ENCODE measurements at places on chromosomes 1 and 21. TPM values are rescaled to one million over a fixed set of nuclear protein-coding genes. Genes with fewer than 3 reads are reported as not detected.

GRCh38 chr21:39712976-39713375, 32.0 kb upstream of the IGSF5 start:
- H3K36me3 ChIP-seq = no peaks in the 10 kb centered on the region
- no peak overlapping the region for H3K4me3 ChIP-seq
- no peak overlapping the region for H3K27ac ChIP-seq

DNA sequence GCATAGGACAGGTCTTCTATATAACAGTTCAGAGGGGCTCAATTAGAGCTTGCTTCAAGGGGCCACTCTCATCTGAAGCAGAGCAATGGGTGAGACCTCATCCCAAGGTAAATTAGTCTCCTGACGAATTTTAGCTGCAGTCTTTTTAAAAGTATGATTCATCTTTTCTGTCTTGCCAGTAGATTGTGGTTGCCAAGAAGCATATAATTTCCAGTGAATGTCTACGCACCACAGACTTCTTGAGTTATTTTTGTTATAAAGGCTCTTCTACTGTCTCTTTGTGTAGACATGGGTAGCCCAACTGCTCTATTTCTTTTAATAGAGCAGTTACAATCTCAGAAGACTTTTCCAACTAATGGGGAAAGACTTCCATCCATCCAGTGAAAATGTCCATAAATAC, 108.9 kb upstream of the FMN2 start:
- H3K27ac ChIP-seq = no peak overlapping the region
- no peak for DNase-seq
- no peaks in the 10 kb centered on the region for H3K4me1 ChIP-seq
- H3K36me3 ChIP-seq = no peaks in the 10 kb centered on the region
- no peaks in the 10 kb centered on the region for H3K27me3 ChIP-seq

GRCh38 chr1:55519276-55519675, 304.1 kb upstream of the USP24 start:
- no peaks in the 10 kb centered on the region for H3K4me1 ChIP-seq
- no peak for DNase-seq
- no peaks in the 10 kb centered on the region for H3K36me3 ChIP-seq

DNA sequence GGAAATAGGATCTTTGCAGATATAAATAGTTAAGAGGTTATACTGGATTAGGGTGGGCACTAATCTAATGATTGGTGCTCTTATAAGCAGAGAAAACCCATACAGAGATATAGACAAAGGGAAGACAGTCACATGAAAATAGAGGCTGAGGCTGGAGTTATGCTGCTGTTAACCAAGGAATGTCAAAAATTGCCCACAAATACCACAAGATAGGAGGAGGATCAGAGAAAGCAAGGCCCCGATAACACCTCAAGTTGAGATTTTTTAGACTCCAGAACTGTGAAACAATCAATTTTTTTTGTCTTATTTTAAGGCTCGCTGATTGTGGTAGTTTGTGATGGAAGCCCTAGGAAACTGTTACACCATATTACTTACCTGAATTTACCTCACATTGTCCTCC, 513.2 kb downstream of the COL11A1 start:
- H3K36me3 ChIP-seq = no peaks in the 10 kb centered on the region
- H3K4me3 ChIP-seq = no peak overlapping the region
- no peak for DNase-seq
- H3K27me3 ChIP-seq = no peaks in the 10 kb centered on the region
- no peaks in the 10 kb centered on the region for H3K4me1 ChIP-seq

GRCh38 chr1:117339866-117340700, 27.2 kb upstream of the MAN1A2 start:
- H3K4me1 ChIP-seq = peaks cover 5% of the 10 kb centered on the region
- no peaks in the 10 kb centered on the region for H3K36me3 ChIP-seq
- H3K27ac ChIP-seq = no peak overlapping the region
- peak; percentile 49 for DNase-seq
- no peaks in the 10 kb centered on the region for H3K27me3 ChIP-seq

GRCh38 chr1:156372265-156372586, 3.2 kb downstream of the RHBG start:
- no peaks in the 10 kb centered on the region for H3K36me3 ChIP-seq
- H3K4me1 ChIP-seq = peaks cover 6% of the 10 kb centered on the region
- DNase-seq = no peak
- H3K27me3 ChIP-seq = peaks cover 33% of the 10 kb centered on the region
- no peak overlapping the region for H3K27ac ChIP-seq
- H3K4me3 ChIP-seq = no peak overlapping the region

- peaks cover 12% of the 10 kb centered on the region for H3K4me1 ChIP-seq
- H3K36me3 ChIP-seq = no peaks in the 10 kb centered on the region
These were observed 292.2 kb downstream of the SMYD3 start for GRCh38 chr1:246214708-246215509.

DNA sequence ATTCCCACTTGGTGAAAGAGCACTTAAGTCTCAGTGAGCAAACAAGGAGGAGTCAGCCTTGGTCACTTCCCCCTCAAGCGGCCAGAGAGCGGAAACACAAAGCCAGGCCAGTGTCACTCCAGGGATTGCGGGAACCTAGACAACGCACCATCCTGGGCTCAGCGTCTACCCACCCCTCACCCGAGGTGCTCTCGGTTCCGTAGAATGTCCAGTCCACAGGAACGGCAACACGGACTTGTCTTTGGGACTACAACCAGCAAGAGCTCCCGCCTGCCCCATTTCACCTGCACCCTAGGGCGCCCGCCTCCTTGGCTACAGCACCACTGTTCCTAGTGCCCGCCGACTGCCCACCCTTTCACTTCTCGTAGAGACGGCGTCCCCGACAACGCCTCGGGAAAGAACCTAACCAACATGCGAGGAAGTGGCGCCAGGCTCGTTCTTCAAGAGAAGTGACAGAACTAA, 509 bp downstream of the GDAP2 start:
- peaks cover 20% of the 10 kb centered on the region for H3K36me3 ChIP-seq
- H3K4me3 ChIP-seq = peak overlapping the region; percentile 89
- peaks cover 30% of the 10 kb centered on the region for H3K4me1 ChIP-seq
- peak overlapping the region; percentile 78 for H3K27ac ChIP-seq

DNA sequence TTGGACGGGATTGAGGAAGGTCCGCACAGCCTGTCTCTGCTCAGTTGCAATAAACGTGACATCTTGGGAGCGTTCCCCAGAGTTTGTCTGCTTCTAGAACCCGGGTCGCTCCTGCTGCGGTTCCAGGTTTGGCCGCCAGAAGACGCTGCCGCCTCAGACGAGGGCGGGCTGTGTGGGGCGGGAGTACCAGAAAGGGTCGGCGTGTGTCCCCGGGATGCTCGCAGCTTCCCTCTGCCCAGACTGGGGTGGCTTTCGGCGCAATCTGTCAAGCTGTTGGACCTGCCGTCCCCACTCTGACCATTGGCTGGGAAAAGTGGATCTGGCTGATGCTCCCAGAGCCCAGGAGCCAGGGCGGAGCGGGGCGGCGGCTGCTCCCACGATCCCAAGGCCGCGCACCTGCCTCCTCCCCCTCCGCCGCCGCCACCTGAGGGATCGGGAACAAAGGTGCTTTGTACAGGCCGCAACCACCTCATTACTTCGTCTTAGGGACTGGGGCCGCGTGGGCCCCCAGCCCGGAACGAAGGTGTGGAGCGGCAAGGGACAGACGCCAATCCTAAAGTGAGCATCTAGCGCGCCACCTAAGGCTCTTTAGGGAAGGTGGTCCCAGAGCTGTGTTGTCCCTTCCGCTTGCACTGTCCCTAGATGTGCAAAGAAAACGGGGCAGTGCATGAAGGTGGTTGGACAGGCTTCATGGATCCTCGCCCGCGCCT, 683 bp upstream of the EFNA4 start:
- H3K36me3 ChIP-seq = peaks cover 58% of the 10 kb centered on the region
- H3K27me3 ChIP-seq = no peaks in the 10 kb centered on the region
- H3K27ac ChIP-seq = peak overlapping the region; percentile 3
- peaks cover 31% of the 10 kb centered on the region for H3K4me1 ChIP-seq
- DNase-seq = no peak

SPRR4 gene
- not detected for total RNA-seq

GRCh38 chr1:184583849-184584248, 170.8 kb downstream of the EDEM3 start:
- H3K36me3 ChIP-seq = peaks cover 4% of the 10 kb centered on the region
- H3K4me1 ChIP-seq = no peaks in the 10 kb centered on the region
- H3K27me3 ChIP-seq = no peaks in the 10 kb centered on the region

DNA sequence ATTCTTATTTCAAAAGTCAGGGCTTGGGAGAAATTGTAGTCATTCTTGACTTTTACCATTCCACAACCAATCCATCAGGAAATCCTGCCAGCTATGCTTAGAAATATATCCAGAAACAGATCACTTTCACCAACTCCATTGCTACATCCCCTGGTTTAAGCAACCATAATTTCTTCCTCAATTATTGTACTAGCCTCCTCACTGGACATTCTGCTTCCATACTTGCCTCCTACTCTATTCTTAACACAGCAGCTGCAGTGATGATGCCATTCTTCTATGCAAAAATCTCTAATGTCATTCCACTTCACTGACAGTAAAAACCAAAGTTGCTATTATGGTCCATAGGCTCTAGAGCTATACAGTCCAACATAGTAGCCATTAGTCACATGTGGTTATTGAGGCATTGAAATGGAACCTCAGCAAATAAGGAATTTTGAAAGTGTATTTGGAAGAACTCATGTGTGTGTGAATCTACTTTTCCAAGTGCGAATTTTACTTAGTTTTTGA, 110.7 kb upstream of the KIAA0040 start:
- H3K27me3 ChIP-seq = peaks cover 2% of the 10 kb centered on the region
- no peak overlapping the region for H3K27ac ChIP-seq
- no peaks in the 10 kb centered on the region for H3K36me3 ChIP-seq
- H3K4me1 ChIP-seq = peaks cover 5% of the 10 kb centered on the region
- DNase-seq = no peak
- H3K4me3 ChIP-seq = no peak overlapping the region

DNA sequence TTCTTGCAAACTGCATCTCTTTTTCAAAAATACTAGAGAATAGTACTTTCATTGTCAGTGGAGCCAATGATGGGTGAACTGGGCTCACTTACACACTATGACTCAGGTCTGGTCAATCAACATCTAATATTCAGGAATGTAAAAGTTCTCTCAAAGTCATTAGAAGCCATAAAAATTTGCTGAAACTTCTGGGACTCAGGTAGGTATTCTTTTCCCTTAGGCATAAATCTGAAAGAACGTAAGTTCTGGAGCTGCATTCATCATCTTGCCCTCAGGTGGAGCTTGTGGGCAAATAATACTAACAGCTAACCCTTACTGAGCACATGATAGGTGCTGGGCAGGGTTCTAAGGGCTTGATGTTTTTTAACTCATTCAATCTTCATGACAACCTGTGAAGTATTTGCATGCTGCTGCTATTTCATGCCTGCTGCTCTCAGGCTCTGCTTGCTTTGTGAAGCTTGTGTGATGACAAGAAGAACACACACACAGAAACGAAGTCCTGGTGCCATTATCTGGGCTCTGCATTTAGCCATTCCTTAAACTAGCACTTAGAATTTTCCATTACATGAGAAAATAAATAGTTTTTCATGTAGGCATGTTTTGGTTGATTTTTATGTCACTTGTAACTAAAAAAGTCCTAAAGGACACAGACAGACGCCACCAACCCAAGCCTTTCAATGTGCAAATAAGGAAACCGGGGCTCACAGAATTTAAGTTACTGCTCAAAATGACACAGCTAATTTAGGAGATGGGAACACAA, 394.2 kb upstream of the LYPLAL1 start:
- H3K27me3 ChIP-seq = no peaks in the 10 kb centered on the region
- DNase-seq = no peak
- no peak overlapping the region for H3K4me3 ChIP-seq
- no peak overlapping the region for H3K27ac ChIP-seq
- H3K4me1 ChIP-seq = no peaks in the 10 kb centered on the region

DNA sequence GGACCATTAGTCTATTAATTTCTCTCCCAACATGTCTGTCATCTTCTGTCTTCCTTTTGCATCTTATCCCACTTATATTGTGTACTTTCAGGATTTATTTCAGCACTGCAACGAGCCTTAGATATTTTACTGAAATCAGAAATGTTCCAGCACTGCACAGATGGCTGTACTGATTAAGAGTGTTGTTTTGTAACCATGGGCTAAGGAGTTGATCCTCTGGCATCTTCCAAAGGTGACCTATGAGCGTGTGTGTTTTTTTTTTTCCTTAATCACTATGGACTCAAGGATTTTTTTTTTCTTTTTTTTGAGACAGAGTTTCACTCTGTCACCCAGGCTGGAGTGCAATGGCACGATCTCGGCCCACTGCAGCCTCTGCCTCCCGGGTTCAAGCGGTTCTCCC, 7.1 kb upstream of the DDX59 start:
- no peak for DNase-seq
- H3K36me3 ChIP-seq = no peaks in the 10 kb centered on the region
- no peak overlapping the region for H3K4me3 ChIP-seq
- H3K27me3 ChIP-seq = no peaks in the 10 kb centered on the region
- H3K27ac ChIP-seq = no peak overlapping the region

DNA sequence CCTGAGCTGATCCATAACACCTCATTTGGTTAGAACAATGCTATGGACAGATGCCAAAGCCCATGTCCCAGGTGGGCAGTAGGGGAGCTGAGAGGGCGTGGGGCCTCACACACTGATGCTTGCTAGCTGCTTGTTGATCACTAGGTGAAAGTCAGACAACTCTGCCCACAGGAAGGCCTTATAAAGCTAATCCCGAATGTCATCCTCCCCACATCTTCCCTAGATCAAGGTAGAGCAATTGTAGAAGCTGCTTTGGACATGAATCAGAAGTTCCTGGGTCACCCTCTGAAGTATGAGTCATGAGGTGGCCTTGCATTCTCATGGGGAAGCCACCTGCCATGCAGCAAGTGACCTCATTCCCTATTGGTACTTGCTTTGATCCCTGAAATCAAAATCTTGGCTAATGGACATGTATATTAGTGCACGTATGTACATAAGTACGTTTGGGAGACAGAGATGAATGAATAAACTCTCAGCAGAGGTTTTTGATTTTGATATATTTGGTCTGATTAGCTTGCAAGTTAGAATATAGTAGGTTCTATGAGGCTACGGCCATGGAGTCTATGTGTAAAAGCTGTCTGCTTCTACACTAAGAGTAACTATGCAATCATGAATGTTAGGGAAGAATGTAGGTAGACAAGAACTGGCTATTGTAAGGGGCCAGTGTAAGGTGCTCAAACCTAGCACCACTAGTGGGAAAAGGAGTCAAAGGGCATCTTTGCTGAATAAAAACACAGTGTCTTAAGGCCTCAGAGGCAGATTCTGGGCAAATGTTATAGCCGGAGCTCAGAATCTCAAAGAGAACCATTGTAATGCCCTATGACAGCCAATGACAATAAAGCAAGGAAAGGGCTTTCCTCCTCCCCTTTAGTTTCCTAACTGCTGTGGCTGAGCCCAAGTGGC, 52.6 kb downstream of the ABCA4 start:
- H3K4me1 ChIP-seq = no peaks in the 10 kb centered on the region
- no peaks in the 10 kb centered on the region for H3K36me3 ChIP-seq
- no peak overlapping the region for H3K4me3 ChIP-seq
- no peak for DNase-seq
- no peaks in the 10 kb centered on the region for H3K27me3 ChIP-seq

DIO1 gene
- not detected for total RNA-seq

GRCh38 chr1:160009801-160010200, 22.0 kb downstream of the PIGM start:
- no peaks in the 10 kb centered on the region for H3K27me3 ChIP-seq
- H3K4me1 ChIP-seq = peaks cover 6% of the 10 kb centered on the region
- no peak overlapping the region for H3K27ac ChIP-seq
- DNase-seq = no peak
- no peak overlapping the region for H3K4me3 ChIP-seq

Measured in MCF 10A (cell line).